NCI-H1092 (cell line): ENCODE measurements at places on chromosomes 6 and 20.

GRCh38 chr6:45538641-45539547, 161.2 kb upstream of the SUPT3H start:
- DNase-seq, result no peak

GRCh38 chr6:31083742-31084354, 28.5 kb downstream of the C6orf15 start:
- DNase-seq, result no peak

- DNase-seq, result no peak
Measured at GRCh38 chr6:94548201-94548600, 1029.1 kb upstream of the MANEA start.

GRCh38 chr20:17694767-17695166, 5.0 kb upstream of the BANF2 start:
- no peak for DNase-seq

DNA sequence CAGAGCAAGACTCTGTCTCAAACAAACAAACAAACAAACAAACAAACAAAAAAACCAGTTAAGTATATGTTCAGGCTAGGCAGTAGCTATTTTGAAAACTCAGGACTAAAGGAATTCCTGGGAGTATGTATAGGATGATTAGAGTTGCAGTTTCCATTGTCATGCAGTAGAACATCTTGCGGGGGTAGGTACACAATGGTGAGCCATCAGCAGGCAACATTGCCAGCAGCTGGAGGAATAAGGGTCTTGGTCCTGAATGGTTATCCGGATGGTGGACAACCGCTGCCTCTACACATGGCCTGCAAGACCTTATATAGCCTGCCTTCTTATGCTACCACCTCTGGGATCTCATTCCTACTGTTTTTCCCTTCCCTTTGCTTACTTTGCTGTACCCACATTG, 297.5 kb downstream of the SOX4 start:
- no peak for DNase-seq
